Effector CD8-positive, alpha-beta T cell (primary cell): ENCODE measurements at places on chromosomes 3 and 15.

- DNase-seq, result peak; percentile 57
Observed at GRCh38 chr3:184543843-184544512, 17.6 kb upstream of the EPHB3 start.

DNA sequence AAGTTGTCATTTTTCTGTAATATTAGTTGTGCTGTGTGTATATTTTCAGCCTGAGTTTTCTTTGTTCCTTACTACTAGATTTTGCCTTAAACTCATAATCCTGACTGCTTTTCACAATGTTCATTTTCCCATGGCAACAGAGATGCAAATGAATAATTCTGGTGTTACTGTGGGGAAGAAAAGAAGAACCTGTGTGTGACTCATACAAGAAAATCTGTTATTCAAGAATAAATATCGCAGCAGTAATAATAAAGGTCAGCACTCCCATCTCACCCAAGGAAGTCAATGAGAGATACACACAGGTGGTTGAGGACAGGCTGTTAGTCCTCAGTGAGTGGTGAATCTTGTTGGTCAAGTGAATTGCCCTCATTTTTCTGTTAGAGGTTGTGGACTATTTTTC, 656.6 kb upstream of the NAALADL2 start:
- DNase-seq, result no peak

- no peak for DNase-seq
Observed at GRCh38 chr15:58490086-58490887, 58.5 kb downstream of the LIPC start.

GRCh38 chr3:109339197-109339596, 1.9 kb upstream of the DPPA4 start:
- no peak for DNase-seq

DNA sequence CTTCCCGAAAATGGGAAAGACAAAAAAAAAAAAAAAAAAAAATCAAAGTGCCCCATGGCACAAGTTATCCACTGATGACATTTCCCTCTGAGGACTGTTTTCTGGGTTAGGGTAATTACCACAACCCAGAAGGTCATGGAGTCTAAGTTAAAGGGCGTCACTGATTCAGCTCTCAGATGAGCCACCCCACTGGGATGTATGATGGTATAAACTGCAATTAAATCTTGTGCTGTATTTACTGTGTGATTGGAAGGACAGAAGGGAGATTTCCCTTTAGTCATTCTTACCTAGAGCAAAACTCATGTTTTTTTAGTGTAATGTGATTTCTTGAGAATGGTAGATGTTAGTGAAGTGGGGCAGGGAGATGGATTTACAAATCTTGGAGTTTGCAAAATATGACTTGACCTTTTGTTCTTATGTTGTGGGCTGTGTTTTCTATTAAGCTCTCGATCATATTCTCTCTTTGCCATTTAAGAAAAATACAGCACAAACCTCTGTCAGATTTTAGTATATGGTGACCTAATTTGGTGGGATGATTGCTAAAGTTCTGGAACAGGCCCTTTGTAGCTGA, 244.2 kb downstream of the PTPRG start:
- no peak for DNase-seq

DNA sequence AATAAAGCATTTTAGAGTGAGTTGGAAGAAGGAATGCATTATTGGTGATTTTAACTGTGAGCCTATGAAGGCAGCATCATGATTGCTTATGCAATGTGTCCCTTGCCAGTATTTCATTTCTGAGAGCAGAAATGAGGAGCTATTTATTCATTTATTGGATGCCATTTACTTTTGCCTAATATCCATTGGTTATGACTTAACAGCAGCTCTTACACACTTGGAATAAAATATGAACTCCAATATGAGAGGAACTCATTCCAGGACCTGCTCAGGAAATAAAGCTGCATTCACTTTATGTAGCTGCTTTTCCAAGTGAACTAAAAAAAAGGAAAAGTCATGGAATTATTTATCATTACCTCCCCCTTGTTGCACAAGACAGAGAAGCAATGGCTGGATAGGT, 280.1 kb downstream of the LRTM1 start:
- DNase-seq, result no peak

DNA sequence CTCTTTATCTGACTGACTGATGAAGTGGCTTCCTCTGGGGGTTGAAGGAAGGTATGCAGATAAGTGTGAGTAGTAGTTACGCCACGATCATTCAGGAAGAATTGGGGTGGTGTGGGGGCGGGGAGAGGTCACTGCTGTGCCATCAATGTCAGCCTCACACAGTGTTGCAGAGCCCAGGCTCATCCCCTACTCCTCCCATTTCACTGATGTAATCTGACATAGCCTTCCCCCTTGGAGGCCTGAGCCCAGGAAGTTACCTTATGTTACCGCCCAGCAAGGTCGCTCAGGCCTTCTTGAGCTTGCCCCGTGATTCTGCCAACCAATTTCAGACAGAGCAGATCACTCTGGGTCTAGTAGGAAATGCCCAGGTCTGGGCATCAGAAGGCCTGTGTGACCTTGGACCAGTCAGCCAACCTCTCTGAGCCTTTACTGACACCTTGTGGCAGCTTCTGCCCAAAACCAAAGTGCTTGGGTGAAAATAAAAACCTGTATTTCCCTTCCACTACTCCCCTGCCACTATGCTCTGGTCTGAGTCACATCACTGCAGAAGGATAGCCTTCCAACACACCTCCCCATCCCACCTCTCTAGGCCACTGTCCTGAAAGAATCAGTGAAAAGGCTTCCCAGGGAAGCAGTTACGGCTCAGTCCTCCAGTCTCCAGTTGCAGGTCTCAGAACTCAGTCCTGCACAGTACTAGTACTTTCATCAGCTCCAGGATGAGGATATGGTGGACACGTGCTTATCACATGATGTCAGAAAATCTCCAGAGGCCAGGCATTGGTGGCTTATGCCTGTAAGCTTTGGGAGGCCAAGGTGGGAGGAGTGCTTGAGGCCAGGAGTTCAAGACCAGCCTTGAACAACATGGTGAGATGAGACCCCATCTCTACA, 28.1 kb upstream of the INSYN1 start:
- DNase-seq, result no peak

DNA sequence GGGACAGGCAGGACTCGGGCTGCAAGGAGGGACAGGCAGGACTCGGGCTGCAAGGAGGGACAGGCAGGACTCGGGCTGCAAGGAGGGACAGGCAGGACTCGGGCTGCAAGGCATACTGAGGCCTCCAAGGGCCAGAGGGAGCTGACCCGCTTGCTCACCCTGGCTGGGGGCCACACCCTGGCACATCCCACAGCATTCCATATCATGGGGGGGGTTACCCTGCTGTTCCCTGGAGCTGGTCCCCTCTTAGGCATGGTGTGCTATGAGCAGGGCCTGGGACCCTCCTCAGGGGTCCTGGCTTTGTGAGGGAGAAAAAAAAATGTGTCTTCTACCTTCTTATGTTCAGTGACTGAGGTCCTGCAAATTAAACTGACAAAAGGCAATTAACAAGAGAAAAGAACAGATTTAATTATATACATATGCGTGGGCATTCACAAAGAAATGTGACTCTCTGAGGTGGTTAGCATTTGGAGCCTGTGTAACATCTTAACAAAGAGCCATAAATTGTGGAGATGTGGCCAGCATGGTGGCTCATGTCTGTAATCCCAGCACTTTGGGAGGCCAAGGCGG, 97.6 kb upstream of the ALDH1A3 start:
- no peak for DNase-seq

- DNase-seq, result no peak
Observed at GRCh38 chr3:26229801-26230200, 392.8 kb upstream of the LRRC3B start.

DNA sequence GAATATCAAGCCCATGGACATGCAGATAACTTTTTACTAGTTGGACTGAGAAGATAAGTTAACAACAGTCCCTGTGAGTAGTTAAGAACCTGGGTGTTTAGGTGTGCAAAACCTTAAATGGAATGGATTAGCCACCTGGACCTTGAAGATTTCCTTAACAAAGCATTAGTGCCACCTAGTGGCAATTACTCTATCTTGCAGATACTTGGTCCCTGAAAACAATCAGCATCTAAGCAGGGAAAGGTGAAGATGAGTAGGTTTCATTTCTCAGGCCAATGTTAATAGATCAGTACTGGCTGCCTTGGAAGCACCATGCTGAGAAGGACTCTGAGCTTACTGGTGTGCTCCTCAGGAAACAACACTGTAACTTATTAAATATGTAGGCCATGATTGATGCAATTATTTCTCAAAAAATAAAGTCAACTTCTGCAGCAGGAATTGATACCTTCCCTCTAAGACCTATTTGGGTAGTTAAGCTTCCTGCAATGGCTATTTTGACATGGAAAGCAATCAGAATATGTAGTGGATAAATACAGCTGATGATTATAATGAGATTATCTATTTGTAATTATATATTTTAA, 329.4 kb downstream of the TBC1D5 start:
- DNase-seq, result no peak

GRCh38 chr3:115403786-115404185, 219.5 kb upstream of the GAP43 start:
- DNase-seq, result no peak

GRCh38 chr3:102979682-102980354, 545.0 kb downstream of the ZPLD1 start:
- no peak for DNase-seq

- DNase-seq, result no peak
Observed at GRCh38 chr3:102106416-102107097, 257.2 kb downstream of the NFKBIZ start.

GRCh38 chr3:177781686-177782161, 584.4 kb upstream of the TBL1XR1 start:
- no peak for DNase-seq

DNA sequence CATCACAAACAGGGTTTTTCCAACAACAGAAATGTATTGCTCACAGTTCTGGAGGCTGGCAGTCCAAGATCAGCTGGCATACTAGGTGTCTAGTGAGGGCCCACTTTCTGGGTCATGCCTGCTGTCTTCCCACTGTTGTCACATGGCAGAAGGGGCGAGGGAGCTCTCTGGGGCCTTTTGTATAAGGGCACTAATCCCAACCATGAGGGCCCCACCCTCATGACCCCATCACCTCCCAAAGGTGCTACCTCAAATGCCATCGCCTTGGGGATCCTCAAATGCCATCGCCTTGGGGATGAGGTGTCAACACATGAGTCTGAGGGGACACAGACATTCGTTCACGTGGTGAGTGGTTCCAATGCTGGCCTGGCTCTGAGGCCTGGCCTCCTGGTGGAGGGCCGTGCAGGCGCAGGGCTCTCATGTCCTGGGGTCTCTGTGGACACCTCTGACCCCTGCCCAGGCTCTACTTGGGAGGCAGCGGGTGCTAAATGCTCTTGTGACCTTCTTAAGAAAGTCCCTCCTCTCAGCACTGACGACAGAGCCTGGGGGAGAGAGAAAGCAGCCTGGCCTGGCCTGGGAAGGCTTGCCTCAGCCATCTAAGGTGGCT, 16.8 kb downstream of the NUP210 start:
- DNase-seq, result no peak

DNA sequence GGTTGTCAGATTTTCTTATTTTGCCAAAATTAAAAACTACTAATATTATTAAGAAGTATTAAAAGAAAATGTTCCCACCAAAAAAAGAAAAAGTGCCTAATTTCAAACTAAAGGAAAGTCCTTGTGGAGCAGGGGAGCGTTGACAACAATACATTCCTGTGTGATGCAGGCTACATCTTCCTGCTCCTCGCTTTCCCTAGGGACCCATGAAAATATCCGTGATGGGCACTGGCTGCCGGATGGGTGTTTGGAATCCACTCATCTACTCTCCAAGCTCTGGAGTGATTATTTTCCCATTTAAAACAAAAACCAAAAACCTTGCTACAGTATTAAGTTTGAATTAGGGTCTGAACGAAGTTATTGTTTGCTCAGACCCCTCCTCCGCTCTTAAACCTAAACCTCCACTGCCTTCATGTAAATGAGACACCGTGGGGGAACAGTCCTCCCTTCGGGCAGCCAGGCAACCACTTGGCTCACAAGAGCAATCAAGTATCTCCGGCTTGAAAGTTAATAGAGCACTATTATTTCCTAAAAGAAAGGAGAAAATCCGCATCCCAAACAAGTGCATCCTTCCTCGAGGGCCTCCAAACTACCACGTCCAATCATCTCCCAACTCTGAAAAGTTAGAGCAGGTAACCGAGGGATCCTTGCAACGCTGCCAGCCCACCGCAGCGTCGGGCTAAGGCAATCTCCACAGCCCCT, 1.5 kb downstream of the ITGB5 start:
- DNase-seq, result no peak

DNA sequence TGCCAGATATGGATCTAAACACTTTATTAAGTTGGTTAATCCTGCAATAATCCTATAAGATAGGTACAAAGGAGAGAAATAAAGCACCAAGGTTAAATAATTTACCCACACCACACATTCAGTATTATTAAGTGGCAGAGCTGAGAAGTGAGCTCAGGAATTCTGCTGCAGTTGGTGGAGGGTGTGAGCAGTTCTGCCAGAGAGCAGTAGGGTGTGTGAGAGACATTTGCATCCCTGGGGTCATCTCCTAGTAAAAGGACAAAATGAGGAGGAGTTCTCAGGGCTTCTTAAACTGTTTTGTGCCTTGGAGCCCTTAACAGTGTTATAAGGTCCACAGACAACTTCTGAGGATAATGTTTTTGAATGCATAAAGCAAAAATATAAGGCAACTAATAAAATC, 484.5 kb downstream of the TAFA4 start:
- DNase-seq, result no peak

- DNase-seq, result no peak
Observed at GRCh38 chr15:47466357-47466756, 250.9 kb upstream of the SEMA6D start.

DNA sequence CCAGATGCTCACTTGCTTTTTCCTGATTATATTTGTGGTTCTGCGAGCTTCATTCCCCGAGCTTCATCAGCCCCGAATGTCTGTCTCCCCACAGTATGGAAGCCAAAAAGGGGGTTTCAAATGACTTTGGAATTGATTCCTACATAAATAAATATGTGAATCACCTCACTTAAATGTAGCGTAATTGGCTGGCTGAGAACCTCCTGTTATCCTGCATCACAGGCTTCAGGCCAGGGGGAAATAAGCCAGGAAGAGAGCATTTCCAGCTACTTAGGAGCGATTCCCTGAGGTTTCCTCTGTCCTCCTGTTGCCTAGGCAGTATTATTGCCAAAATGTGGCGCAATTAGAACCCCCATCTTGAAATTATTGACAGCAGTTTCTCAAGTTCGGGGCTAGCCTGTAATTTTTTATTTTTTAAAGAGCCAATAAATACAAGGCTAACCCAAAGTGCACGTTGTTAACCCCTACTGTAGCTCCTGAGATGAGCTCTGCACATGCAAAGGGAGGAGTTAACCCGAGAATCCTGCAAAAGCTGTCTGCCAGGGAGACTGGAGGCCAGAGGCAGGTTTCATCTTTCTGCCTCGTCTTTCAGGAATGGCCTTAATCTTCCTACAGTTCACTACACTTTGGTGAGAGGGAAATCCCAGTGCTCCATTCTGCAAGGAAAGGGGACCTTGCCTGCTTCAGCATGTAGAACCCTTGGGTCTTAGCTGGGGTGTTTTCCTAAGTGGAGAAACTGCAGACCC, 148.2 kb downstream of the ADAMTS9 start:
- no peak for DNase-seq

DNA sequence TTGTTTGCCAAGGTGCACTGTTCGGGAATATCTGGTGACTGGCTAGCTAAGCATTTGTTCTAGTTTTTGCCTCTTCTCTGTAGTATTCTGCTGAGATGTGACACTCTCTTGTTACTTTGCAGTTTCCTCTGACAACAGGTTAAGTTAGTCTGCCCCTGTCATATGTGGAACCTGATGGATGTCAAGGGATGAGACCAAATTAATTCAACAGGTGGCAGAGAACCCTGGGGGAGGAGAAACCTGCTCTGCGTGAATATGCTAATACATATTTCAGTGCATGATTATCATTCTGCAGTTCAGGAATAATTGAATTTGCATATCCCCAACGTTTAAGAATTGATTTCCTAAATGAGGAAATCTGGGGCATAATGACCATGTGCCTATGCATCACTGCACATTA, 777.3 kb downstream of the PDCD6IP start:
- DNase-seq, result no peak

- DNase-seq, result no peak
Observed at GRCh38 chr15:70870051-70870450, 16.1 kb upstream of the LARP6 start.
